ENCODE measurements at places on chromosomes 11 and 22.

DNA sequence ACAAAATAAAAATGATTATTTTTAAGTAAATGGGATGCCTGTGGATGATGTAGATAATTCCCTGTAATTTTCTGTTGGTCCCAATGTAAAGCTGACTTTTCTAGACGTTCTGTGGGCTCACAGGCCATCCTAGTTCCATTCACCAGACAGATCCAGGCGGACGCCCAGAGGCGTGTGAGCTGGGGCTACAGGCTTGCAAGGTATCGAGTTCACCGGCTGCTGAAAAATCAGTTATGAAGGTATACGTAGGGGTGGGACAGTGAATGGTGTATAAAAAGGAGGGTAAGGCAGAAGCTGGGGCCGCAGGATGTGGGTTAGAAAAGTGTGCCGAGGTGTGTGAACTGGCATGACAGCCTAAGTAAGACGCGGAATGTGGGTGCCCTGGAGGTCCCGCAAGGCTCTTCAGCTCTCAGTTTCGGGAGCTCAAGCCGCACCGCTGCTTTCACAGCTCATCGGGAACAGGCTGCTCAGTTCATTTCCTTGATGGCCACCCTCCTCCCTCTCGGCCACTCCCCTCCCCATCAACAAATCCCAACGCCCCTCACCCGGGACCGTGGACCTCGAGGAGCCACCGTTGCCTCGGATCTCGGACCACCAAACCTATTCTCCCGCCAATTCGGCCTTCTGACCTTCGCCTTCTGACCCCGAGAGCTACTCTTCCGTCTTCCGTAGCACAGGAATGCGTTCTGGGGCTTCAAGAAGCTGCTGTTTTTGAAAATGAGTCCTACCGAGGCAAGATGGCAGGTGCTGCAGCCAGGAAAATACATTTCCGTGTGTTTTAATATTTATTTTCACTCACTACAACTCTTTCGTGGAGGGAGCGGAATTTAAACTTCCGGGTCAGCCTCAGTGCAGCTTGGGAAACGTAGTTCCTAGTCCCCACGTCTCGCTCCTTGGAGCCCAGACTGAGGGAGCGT is at the start of gene XNDC1N:
TSS of gene XNDC1N (minus strand) at position 775 of the 917 bp plus-strand sequence. CDS start 5,241 bp downstream, outside the sequence.
- peak; percentile 66 for DNase-seq

DNA sequence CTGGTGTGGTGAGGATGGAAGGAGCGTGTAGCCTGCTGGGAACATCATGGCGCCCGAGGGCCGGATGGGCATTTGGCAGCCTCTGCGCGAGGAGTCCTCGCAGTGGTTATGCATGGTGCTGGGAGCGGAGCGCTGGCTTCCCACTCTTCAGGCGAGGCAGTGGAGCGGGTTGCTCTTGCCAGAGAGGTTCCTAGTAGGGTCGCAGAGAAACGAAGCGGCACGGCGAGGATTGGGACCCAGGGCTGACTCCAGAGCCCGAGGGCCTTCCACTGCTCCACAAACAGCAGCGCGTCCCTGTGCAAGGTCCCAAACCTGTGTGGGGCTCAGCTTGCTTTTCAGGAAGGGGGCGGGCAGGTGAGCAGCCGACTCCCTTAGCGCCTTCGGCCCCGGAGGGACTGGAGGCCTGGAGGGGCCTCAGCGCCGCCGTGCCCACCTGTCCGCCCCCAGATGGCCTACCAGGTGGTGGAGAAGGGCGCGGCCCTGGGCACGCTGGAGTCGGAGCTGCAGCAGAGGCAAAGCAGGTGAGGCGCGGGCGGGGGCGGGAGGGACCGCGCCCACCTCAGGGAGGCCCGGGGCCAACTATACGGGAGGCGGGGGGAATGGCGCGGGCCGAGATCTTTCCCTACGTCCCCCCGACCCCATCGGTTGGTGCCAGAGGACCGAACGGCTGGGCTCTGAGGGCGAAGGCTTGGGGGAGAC is 7.2 kb downstream of the ATG16L2 start:
- no peak for DNase-seq

GRCh38 chr11:15215005-15215404 is 100.3 kb downstream of the INSC start:
- no peak for DNase-seq

- no peak for DNase-seq
These were observed 72.1 kb upstream of the KCNQ1OT1 start for GRCh38 chr11:2771758-2772466.

DNA sequence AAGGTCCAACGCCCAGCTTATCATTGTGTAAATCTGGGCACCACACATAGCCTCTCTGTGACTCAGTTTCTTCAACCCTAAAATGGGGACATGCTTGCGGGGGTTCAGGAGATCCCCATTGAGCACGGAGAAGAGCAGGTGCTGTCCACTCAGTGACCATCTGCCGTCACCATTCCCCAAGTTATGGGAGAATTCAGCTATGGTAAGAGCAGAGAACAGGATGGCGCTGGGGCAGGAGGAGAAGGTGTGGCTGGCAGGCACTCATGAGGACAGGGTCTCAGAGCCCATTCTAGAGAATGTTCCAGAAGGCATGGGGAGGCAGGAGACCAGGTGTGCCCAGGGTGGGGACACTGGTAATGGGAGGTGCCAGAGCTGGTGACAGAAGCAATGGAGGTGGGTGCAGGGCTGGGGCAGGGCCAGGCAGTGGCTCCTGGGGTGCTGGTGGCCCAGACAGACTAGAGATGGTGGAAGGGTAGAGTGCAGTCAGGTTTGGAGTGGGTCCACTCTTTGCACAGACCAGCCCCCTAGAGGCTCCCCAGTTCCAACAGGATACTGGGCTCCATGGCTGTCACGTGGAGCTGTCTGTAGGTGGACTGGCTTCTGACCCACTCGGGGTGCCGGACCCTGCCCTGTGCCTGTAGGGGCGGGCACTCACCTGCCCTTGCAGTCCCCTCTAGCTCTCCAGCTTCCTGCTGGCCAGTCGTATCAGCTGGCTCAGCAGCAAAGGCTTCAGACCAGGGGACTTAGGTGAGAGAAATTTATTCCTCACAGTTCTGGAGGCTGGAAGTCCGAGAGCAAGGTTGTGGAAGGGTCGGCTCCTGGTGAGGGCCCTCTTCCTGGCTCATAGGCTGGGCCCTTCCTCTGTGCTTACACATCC is 84.7 kb downstream of the CDKN1C start:
- no peak for DNase-seq

Data from stimulated activated CD8-positive, alpha-beta memory T cell treated with anti-CD3 and anti-CD28 coated beads, Interleukin-15, amount 100 ng/mL, for 4 hours (primary cell).